ENCODE measurements at places on chromosomes 12 and 14.

GRCh38 chr12:96786791-96787190, 120.3 kb upstream of the NEDD1 start:
- DNase-seq, result no peak

GRCh38 chr12:34598352-34598827, 576.1 kb downstream of the ALG10 start:
- DNase-seq, result no peak

DNA sequence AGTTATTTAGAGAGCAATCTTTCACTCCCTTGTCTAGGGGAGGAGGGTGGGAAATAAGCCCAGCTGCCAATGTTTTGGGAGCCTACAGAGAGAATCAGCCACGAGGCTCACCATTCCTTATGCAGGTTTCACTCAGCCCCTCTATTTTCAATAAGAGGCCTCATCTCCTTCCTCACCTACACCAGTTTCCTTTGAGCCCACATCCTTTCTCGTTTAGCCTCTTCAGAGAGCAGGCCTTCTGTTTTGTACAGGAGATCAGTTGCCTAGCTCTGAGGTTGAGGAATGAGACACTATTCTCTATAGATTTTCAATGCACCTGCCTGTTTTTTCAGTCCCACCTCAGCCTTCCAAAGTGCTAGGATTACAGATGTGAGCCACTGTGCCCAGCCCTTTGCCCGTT, 17.9 kb downstream of the SNAPC1 start:
- DNase-seq, result no peak

DNA sequence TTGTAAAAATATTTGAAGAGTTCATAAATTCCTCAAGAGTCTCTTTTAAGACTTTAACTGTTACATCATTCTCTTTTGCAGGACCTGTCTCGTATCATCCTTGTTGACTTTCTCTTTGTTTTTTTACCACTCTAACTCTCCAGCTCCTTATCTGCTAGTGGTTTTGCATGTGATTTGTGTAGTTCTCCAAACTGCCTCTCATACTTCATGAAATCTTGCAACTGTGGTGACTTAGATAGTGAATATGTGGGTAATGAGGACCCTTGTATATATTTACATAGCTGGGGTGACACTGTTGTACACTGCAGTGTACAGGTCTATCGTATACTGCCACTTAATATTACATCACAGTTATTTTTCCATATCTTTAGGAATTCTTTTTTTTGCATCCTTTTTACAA, 40.2 kb upstream of the EMP1 start:
- no peak for DNase-seq

DNA sequence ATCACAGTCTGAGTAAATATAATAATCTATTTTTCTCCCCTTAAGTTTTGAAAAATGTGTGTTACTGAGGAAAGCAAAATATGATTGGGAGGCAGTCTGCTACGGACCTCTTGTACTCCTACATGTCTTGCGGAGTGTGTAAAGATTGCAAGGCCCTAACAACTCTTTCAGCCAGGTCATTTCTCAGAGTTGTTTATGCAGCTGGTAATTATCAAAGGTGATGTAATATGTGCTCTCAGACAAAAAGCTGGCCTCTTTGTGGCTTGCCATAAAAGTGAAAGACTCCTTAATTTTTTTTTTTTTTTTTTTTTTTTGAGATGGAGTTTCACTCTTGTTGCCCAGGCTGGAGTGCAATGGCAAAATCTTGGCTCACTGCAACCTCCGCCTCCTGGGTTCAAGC, 40.5 kb upstream of the MON2 start:
- peak; percentile 19 for DNase-seq

- DNase-seq, result peak; percentile 9
Observed at GRCh38 chr14:29800961-29801360, 126.7 kb downstream of the PRKD1 start.

DNA sequence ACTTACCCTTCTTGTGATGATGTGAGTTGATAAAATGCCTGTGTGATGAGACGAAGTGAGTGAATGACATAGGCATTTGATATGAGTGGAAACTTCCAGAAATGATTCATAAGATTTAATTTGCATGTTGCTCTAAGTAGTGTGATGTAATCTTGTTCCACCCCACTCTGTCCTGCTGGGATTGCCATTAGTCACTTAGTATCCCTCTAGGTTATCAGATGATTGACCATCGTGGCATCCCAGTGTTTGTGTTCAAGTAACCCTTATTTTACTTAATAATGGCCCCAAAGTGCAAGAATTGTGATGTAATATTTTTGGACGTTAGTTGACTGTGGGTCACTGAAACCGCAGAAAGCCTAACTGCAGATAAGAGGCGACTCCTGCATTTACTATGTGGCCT, 214.4 kb upstream of the DIO2 start:
- no peak for DNase-seq

DNA sequence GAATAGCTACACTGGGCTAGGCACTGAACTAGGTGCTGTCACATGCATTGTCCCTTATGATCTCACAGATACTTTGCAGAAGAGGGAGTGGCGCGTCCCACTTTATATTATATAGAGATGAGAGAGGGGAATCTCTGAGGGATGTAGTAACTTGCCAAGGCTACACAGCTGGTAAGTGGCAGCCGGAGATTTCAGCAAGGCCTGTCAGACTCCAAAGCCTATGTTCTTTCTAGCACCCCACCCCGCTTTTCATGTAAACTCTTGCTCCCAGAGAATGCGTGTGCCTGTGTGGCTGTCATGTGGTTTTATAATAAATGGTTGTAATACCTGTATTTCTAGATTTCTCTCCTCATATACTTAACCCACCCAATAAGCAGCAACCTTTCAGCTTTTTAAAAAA, 39.1 kb downstream of the WDR20 start:
- no peak for DNase-seq

GRCh38 chr14:104315169-104315568, 176.8 kb downstream of the KIF26A start:
- no peak for DNase-seq

DNA sequence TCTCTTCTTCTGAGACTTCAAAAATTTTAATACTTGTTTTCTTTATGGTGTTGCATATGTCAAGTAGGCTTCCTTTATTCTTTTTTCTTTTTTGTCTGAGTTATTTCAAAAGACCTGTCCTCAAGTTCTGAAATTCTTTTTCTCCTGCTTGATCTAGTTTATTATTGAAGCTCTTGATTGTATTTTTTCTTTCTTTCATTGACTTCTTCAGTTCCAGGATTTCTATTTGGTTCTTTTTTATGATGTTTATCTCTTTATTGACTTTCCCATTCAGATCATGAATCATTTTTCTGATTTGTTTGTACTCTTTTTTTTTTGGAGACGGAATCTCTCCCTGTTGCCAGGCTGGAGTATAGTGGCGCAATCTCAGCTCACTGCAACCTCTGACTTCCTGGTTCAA, 34.1 kb downstream of the IFT43 start:
- no peak for DNase-seq

GRCh38 chr14:93706360-93706955, 81.8 kb downstream of the PRIMA1 start:
- DNase-seq, result peak; percentile 21

DNA sequence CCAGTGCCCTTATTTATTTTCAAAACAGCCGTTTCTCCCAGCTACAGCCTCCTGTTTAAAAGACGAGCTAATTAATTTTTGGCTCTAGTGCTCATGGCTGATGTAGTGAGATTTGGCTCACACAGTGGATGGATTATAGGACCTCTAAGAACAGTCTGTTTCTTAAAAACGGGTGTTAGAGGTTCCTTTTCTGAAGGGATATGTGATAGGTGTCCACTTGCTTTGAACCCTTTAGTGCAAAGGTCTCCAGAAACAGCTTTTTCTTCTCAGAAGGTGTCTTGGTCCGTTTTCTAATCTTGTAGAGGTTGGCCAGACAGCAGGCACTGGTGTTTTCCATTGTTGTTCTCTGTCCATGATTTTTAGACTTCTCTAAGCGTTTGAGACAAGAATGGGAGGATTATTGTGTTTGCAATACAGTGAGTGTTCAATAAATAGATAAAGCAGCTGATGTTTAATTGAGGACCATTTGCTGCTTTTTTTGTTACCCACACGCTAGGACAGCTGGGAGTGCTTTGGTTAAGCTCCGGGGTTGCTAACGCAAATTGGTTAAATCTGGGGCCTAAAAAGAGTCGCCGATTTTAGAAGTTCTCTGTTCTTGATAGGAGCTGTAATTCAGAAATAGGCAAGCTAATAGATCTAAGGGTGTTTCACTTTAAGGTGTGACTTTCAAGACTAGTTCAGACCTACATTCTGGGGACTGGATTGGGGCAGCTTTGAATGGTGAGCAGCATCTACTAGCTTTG, 1.0 kb downstream of the BORCS5 start:
- DNase-seq, result no peak

DNA sequence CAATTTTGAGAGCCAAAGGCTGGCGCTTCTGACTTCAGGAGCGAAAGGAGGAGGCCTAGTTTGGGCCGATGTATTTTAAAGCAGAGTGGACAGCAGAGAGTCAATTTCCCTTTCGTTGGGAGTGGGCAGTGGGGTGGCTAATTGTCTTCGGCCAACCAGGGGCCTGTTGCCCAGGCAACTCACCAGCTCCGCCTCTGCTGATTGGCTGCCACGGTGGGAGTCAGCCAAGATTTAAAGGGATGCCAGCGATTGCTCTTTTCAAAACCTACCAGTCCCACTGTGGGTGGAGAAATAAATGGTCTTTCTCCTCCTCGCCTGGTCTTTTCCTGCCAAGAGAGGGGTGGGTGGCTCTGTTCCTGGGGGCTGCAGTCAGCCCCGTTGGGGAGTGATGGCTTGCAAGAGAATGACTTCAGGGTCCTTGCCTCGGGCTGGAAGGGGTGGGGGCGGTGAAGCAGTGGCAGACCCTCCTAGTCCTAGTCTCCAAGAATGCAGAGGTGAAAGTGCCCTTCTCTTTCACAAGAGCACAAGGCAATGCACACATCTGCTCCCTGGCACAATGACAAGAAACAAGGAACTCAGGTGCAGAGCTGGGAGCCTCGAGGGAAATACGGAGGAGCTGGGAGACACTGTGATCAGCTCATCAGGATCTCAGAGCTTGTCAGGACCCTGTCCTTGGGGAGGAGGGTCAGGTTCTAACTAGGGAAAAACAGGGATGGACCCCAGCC, 37.7 kb downstream of the RASAL1 start:
- no peak for DNase-seq

DNA sequence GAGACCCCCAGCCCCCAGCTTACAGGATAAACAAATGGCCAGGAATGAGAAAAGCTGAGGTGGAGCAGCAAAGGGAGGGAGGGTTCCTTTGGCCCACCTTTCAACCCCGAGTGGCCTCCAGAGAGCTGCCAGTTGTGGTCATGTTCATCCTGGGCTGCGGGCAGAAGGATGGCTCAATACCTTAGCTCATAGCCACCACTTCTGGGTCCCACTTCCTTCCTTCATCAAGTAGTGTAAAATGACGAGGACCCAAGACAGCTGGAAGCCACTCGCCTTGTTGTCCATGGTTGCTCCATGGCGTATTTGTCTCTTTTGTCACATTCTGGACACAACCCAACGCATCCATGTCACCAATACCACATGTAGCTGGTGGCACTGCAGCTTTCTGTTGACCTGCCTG, 24.2 kb downstream of the CRACR2A start:
- DNase-seq, result no peak

DNA sequence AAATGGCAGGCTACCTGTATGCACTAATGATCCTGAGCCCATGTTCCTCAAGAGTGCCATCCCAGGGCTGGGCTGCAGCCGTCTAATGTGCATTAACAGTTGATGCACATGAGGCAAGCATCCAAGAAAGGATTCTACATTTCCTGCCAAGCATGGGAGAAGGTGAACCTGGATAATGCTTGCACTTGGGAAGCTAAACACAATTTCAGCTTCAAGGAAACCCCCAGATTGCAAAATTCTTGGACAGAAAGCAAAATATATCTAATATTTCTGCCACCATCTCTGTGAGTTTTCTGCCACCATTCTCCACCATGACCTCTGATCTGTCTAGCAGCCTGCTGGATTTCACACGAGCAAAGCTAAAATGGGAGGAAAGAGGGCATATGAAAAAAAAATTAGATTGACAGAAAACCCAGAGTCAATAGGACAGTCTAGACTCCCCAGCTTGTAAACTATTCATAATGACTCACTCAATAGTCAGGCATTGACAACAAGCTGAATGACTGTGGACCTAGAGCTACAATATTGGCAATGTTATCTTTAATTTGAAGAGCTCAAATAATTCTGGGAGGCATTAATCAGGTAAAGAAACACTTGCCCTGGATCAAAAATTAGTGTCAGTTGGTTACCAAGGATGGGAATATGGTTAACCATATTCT, 91.9 kb upstream of the BCL2L14 start:
- DNase-seq, result no peak

GRCh38 chr14:100838493-100839314, 12.8 kb downstream of the MEG3 start:
- DNase-seq, result no peak

DNA sequence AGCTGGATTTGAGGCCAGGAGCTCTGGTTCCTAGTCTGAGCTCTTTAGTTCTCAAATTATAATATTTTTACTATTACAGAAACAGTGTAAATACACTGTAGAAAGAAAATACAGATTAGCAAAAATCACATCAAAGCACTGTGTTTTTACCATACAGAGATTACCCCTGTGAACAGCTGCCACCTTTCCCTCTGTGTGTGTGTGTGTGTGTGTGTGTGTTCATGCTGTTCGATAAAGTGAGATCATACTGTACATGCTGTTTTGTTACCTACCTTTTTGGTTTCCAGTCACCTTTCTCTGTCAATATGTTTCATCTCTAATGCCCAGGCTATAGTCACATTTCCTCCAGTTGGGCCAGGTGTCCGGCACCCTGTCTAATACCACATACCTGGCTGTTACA, 26.9 kb downstream of the MVK start:
- DNase-seq, result no peak

- DNase-seq, result no peak
Observed at GRCh38 chr12:1579651-1580435, 14.5 kb downstream of the FBXL14 start.

DNA sequence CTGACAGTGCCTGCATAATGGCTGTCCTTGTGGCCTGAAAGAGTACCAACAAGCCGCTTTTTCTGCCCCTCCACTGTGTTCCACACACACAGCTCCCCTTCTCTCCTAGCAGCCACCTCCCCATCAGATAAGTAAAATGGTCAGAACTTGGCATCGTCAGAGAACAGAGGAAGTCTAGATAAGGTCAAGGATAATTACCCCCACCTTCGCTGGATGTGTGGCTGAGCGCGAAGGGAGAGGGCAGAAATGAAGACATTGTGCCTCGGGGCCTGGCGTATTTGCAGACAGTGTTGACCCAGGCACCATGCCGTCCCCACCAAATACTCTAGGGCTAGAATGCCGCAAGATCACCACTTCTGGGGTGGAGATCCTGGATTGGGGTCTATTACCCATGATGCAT, 30.6 kb downstream of the FBXO21 start:
- DNase-seq, result no peak

GRCh38 chr14:102951799-102952198, 29.3 kb downstream of the AMN start:
- DNase-seq, result no peak

DNA sequence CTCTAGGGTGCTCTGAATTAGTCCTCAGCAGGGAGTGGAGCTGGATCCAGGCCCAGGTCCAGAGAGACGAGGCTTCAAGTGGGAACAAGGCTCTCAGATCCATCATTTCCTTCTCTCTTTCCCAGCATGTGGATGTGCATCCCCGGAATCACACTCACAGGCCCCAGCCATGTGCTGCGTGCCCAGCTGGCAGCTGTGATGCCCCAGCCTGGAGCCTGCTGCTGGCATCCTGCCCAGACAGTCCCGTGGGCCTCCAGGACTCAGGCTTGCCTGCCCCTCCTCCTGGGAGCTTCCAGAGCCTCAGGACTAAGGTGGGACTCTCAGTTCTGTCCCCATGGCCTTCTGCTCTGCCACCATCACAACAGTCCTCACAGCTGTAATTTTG, 6.2 kb upstream of the KRT84 start:
- DNase-seq, result no peak

GRCh38 chr14:58133739-58134138, 18.3 kb downstream of the ARMH4 start:
- no peak for DNase-seq

GRCh38 chr12:65082406-65082805, 38.7 kb downstream of the WIF1 start:
- DNase-seq, result no peak
